LNCaP clone FGC (cell line): ENCODE measurements at places on chromosomes 16 and 17.

DNA sequence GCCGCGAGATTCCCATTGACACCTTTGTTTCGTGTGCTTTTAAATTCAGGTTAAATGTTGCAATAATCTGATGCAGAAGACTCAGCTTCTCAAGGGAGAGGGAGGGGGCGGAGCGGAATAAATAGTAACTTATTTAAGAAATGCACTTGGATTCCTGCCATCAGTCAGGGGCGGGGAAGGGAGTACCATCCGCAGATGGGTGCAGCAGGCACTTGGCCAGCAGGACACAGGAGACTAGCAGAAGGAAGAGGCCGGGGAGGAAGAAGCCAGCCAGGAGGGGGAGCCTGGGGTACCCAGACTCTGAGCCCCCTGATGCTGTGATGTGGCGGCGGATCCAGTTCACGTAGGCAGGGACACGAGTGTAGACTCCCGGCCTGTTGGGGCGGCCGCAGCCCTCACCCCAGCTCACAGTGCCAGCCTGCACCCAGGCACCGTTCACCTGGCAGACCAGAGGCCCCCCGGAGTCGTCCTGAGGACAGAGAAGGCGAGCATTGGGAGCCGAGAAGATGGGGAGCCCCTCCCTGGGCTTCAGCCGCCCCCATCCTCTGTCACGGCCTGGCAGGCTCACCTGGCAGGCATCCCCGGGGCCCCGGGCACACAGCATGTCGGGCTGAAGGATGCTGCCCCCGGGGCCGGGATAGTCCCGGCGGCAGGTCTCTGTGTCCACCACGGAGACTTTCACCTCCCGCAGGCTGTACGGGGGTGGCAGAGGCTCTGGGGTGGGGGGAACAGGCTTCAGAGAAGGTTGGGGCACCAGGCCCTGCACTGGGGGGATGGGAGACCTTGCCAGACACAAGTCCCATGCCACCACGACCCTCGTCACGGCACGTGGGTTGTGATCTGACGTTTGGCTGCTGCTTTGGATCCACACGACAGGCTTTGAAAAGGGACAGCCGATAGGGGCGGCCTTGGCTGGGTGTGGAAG lies 3.2 kb downstream of the TPSG1 start:
- DNase-seq: no peak

DNA sequence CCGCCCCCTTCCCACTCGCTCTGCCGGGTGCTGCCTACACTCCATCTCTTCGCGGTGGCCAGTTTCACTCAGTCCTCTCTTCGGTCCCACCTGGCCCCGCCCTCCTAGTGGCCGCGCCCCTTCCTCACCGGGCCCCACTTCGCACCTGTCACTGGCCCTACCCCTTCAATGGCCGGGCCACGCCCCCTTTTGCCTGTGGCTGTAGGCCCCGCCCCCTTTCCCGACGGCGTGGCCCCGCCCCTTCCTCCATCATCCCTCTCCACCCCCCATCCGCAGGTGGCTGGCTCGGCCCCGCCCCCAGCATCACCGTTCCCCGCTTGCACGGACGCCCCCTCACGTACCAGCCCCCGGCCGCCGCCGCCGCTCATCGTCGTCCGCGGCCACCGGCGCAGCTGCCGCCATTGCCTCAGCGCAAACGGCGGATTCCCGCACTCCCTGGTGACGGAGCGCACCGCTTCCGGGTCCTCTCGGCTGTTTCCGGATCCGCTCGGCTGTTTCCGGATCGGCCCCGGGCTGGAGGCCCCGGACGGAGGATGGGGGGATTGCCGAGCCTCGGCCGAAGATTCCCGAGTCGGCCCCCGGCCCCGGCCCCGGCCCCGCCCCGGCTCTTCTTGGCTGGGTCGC lies at the start of gene RABEP2:
Gene RABEP2, minus strand, starts transcription at position 477 of the 624 bp plus-strand sequence. Its CDS starts 75 bp downstream, at position 402.
- peak; percentile 93 for DNase-seq

- no peak for DNase-seq
Measured at GRCh38 chr17:4896332-4897197, 2.8 kb upstream of the C17orf107 start.

DNA sequence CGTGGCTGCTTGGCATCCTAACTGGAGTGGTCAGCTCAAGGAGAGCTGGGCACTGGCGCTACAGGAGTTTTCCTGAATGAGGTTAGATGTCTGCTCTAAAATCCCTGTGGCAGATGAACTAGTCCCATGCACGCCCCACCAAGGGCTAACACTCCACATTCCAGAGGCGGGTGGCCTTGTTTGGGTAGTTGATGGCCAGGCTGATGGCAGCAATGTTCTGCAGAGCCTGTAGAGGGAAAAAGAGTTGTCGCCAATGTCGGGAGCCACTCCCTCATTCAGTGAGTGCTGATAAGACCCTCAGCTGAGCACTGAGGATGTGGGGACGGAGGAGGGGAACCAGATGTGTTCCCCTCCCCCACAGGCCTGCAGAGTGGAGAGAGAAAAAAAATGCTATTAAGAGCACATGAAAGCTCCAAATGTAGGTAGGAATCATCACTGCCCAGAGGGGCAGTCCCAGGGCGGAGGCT lies 42.5 kb upstream of the ATP2A3 start:
- no peak for DNase-seq
